SIG-M5 (cell line): ENCODE measurements at places on chromosomes 7 and 10.
A peak's percentile ranks its signal among the peaks of the same experiment; 100 is the strongest.

- no peak for DNase-seq
These were observed 15.1 kb downstream of the PSAP start for GRCh38 chr10:71835671-71836595.

- DNase-seq = no peak
These were observed 86.6 kb downstream of the STRA8 start for GRCh38 chr7:135320268-135320667.

- DNase-seq = no peak
These were observed 531.2 kb downstream of the HTR7 start for GRCh38 chr10:90326498-90327267.

DNA sequence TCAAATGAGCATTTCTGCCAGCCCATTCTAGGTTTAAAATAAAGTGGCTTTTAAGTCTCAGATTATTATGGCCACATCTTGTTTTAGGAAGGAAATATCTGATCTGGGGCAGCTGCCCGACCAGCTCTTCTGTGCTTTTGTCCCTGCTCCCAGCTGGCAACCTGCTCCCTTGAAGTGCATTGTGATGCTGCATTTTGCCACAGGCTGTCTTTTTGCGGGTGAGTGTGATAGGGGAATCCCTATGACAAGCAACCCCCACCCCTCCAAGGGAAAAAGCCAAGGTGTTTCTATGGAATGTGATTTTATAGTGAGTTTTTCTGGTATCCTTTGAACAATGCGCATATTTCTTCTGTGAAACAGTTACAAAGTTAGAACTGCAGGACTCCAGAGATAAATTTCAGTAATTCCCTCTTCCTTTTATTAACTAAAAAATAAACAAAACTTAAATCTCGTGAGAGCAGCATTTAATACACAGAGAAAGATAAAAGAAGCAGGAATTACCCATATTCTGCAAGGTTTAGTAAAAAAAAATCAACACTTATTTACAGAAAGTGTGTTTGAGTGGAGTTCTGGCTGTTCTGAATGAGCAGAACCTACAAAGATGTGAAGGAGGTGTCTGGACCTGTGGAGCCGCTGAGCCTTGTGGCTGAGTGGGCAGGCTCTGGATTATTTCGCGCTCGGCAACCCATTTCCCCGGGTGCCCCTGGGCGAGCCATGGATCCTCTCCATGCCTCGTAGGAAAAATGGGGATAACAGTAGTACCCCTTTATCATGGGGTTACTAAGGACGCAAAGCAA is 10.1 kb upstream of the HPS1 start:
- DNase-seq = no peak

GRCh38 chr10:93445097-93445960 is 36.8 kb downstream of the MYOF start:
- no peak for DNase-seq

DNA sequence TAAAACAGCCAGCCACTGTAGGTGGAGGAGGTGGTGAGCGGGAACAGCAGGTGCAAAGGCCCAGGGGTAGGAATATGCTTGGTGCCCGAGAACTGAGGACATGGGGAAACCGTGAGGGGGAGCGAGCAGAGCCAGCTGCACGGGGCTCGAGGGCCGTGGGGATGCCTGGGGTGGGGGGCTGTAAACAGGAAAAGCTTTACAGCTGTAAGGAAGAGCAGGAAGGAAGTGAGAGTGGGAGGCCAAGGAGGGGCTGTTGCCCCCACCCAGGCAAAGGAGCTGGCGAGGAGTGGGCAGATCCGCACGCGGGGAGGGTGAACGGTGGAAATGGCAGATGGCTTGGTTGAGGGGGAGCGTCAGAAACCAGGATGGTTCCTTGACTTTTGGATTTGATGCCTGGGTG is 34.4 kb downstream of the ZMIZ1 start:
- DNase-seq = no peak

GRCh38 chr10:51640120-51640819 is 59.1 kb downstream of the CSTF2T start:
- DNase-seq = no peak

- no peak for DNase-seq
These were observed 13.1 kb downstream of the TAS2R41 start for GRCh38 chr7:143490717-143491306.

GRCh38 chr7:17903337-17903736 is 37.0 kb downstream of the SNX13 start:
- DNase-seq = no peak

DNA sequence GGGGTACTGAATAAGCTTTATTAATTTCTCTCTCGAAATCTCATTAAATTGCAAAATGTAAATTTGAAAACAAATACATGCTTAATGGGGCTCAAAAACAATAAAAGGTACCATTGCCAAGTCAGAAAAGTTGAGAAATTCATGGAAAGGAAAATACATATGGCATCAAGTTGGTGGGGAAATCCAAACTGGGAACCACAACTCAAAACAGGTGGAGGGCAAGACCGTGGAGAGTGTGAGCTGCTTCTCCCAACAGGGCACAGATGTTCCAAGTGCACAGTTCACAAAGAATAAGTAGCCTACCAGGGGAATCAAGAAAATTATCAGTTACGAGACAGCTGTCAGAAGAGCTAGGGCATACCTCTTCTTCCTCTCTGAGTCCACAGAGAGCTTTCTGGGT is 26.6 kb downstream of the MKX start:
- no peak for DNase-seq

DNA sequence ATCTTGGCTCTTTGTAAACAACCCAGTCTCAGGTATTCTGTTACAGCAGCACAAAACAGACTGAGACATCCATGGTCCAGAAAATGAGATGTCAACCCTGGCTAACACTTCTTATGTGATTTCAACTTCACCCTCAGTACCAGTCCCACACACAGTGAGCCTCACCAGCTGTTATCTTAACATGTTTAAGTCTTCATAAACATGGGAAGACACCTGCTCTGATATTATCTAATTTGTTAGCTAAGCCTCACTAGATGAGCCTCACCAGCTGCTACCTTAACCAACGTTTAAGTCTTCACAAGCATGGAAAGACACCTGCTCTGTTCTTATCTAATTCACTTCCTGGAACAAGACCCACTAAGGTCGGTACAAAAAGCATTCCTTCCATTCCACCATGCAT is 130.8 kb downstream of the CALN1 start:
- no peak for DNase-seq

DNA sequence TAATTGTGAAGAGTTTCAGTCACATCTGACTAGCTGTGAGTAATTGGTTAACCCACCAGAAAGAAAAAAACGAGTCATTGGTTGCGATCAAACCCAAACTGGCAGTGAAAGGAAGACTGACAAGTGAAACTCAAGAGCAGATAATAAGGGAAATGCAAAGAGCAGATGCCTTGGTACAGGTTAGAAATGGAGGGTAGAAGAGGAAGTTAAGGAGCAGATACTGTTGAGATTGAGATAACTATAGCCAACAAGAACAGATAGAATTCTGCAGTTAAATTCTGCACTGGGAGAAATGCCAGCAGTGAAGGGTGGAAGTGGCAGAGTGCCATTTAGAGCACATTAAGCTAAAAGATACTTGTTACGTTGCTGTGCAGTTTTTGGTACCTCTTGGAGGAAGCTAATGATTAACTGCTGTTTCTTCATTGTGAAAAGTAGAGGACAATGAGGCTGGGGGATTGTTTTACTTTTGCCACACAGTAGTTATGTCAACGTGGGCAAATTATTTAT is 65.8 kb downstream of the CDK13 start:
- peak; percentile 7 for DNase-seq

GRCh38 chr10:122821808-122822207 is 23.8 kb downstream of the CUZD1 start:
- no peak for DNase-seq

- DNase-seq = no peak
These were observed 127.1 kb downstream of the CREB5 start for GRCh38 chr7:28539289-28539981.

GRCh38 chr10:112526906-112527305 is 79.9 kb downstream of the VTI1A start:
- DNase-seq = no peak

DNA sequence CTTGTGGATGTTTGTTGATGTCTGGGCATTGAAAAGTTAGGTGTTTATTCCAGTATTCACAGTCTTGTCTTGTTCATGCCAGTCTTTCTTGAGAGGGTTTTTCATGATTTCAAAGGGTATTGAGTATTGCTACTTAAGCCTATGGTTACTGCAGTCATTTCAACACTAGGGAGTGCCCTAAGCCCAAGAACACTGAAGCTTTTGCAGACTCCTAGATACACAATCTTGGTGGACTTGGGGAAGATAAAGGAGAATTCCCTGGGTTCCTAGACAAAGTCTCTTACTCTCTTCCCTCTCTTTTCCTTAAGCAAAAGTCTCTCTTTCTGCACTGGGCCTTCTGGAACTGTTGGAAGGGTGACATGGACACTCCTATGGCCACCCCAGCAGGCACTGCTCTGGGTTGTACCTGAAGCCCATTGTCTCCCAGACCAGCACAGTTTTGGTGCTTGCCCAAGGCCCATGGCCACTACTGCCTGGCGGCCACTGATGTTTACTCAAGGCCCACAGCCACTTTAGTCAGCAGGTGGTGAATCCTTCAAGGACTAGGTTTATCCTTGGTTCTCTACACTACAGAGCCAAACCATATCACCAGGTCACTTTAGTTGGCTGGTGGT is 24.9 kb downstream of the SAMD9 start:
- no peak for DNase-seq

DNA sequence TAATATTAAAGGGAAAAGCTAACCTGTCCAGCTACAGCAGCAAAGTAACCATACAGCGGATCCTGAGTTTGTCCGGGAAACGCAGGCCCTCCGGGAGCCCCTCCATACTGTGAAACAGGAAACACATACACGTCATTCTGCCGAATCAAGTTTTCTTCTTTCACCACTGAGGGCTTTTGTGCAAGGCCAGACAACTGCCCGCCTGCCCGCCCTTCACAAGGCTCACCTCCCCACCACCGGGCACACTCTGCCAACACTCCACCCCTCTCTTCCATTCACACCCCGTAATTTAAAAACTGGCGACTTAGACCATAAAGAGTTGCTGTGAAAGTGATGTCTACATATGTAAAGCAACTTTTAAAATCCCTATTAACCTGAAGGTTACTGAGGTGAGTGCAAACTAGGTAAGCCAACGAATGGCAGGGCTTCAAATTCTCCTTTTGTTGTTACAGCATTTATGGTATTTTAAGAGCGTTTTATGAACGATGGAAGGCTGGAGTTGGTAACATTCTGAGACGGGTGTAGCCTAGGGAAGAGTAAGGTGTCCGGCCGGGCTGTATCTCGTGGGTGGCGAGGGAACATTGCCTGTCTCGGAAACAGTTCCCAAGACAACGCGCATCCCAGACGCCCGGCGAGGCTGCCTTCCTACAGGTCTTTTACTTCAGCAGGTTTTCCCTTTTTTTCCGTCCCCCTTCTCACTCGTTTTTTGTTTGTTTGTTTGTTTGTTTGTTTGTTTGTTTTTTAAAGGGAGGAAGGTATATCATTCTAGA is 817 bp downstream of the SRI start:
- DNase-seq = no peak

GRCh38 chr10:3241274-3241921 is 68.8 kb upstream of the PITRM1 start:
- no peak for DNase-seq
